ENCODE measurements at places on chromosomes 13 and 19.

DNA sequence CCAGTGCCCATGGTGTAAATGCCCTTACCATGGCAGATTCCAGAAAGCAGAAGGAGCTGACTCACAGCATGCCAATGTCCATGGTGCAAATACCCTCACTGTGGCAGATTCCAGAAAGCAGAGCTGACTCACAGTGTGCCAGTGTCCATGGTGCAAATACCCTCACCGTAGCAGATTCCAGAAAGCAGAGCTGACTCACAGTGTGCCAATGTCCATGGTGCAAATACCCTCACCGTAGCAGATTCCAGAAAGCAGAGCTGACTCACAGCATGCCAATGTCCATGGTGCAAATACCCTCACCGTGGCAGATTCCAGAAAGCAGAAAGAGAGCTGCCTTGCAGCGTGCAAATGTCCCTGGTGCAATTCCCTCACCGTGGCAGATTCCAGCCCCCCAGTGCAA lies 163.8 kb upstream of the SOX1 start:
- no peak for DNase-seq

DNA sequence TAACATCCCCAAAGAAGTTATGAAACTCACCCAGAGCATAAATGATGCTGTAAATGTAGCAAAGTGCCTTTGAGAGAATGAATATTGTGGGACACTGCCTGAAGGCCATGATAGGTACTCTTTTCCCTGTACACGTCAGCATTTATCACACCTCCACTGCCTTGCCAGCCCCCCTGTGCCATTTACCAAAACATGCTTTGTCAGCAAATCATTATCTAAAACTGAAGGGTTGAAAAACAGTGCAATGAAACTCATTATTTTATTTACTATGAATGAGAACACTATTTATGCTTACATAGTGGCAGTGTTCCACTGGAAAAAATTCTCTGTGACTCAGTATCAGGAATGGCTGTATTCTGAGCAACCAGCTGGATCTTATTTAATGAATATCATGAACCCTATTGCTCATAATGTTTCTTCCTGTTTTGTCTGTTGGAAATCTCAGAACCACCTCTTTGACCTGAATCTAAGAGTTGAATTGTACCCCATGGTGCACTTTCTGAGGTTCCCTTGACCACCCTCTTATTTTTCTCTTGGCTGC lies 564.1 kb downstream of the DCT start:
- DNase-seq, result no peak

- DNase-seq, result peak; percentile 48
Measured at GRCh38 chr19:3284759-3285646, 60.5 kb downstream of the CELF5 start.

DNA sequence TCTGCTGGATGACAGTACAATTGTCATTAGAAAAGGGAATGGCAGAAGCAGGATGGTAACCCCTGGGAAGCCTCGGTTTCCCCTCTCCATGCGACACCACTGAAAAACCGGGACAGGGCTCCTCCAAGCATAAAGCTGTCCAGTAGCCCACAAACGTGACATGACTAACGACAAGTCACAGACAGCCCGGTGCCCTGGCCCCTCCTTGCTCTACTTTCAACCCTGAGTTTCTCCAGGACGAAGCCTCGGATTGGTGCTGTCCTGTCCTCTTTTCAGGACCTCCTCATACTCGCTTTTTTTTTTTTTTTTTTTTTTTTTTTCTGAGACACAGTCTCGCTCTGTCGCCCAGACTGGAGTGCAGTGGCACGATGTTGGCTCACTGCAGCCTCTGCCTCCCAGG lies 16.3 kb downstream of the DPP9 start:
- DNase-seq, result no peak

DNA sequence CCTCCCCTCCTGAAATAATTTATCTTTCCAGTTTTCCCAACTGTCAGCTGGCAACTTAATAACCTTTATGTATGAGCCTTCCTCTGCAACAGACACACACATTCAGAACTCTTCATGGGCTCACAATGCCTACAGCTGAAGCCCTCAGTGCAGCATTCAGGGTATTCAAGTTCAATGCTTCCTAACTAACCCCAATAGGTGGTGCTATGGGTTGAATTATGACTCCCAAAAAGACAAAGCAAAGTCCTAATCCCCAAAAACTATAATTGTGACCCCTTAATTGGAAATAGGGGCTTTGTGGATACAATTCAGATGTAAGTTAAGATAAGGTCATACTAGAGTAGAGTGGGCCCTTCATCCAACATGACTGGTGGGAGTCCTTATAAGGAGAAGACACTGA lies 202.2 kb downstream of the SUCLA2 start:
- no peak for DNase-seq

- no peak for DNase-seq
Measured at GRCh38 chr19:40803857-40804782, 5.1 kb downstream of the EGLN2 start.

GRCh38 chr13:75151081-75151643 lies 330.8 kb downstream of the TBC1D4 start:
- no peak for DNase-seq

GRCh38 chr19:48751845-48752495 lies 471 bp downstream of the FUT1 start:
- no peak for DNase-seq

GRCh38 chr19:1136621-1137317 lies 33.0 kb downstream of the GPX4 start:
- DNase-seq, result no peak

DNA sequence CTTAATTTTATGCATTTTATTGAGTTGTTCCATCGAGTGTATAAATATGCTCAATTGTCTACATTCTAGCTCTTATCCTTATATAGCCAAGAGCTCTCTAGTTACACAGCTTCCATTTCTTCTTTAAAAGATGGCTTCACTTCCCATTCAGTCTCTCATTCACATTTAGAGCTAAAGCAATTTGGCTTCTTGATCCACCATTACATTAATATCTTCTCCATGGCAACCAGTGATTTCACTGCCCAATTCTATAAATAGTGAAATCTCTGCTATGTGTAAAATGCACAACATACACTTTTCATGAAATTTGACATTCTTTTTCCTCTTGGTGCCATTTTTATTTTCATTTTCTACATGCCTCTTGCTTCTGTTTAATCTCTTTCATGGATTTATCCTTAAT lies 696.9 kb upstream of the ATXN8OS start:
- no peak for DNase-seq

GRCh38 chr13:19940106-19940505 lies 18.4 kb upstream of the ZMYM2 start:
- DNase-seq, result no peak

DNA sequence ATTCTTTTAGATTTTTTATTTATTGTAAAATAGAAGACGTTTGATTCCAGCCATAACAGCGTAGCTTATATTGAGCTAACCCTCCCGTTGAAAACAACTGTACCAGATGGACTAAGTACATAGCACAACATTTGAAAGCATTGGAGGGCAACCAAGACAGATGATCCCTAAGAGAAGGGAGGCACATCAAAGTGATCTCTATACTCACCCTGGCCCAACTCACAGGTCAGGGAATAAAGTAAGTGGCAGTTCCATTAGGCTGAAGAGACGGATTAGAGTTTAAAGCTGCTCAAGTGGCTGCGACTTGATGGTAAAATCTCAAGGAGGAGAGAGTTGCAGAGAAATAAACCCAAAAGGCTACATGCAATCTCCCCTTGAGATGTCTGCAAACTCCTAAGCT lies 65.1 kb upstream of the ITM2B start:
- DNase-seq, result no peak

- no peak for DNase-seq
Measured at GRCh38 chr19:6906559-6907060, 19.2 kb downstream of the ADGRE1 start.
